ENCODE measurements at places on chromosomes 4 and X.

DNA sequence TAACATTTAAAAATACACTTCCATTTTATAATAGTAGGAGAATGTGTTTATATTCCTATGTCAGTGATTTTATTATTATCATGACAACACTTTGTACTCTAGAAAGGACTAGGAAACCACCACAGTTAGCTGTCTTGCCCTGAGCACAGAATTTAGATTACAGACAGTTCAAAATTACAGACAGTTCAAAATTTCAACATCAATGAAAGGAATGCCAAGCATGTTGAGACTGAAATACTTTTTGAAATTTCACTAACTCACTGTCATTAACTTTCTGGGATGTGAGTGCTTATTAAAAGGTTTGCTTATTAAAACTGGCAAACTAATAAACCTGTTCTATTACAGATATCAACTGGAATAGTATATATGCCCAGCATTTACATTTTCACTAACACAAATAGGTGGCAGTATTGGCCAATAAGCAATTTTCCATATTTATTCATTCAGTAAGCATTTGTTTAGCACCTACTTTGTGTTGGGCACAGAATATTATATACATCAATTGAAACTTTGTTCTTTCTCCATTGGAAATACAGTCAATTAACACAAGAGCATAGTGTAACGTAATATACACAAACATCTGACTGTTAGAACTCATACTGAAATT lies 179.4 kb downstream of the FBXW7 start:
- no peak for DNase-seq

DNA sequence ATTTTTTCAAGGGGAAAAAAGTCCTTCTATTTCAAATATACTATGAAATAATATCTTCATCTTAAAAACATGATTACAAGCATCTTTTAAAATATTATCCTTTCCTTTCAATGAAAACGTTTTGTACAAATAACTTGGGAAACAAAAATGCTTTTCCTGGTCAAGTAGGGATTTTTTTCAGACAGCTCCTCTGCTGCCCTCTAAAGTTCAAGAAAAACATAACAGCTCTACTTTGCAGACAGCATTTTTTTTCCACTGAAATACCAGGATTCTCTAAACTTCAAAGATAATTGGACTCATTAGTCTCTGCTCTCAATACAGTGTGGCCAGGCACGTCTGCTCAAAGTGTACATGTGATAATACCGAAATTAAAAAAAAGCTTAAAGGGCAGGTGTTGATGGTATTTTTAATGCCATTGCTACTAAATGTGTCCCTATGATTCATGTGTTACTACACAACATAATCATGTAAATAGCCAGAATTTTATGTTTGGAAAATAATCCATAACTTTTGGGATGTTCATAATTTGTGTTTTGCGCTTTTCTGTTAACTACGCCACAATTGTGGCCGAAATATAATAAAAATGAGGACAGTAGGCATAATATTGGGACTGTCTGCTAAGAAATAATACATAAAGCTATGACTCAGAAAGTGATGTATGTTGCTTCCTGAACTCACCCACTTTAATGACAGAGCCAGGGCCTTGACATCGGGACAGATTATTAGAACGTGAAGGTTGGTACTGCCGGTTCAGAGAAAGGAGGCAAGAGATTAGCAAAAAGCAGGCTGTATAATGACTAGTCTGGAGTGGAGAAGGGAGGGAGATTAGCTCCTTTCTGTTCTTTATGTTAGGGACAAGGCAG lies 478.9 kb downstream of the KCNIP4 start:
- DNase-seq, result no peak

DNA sequence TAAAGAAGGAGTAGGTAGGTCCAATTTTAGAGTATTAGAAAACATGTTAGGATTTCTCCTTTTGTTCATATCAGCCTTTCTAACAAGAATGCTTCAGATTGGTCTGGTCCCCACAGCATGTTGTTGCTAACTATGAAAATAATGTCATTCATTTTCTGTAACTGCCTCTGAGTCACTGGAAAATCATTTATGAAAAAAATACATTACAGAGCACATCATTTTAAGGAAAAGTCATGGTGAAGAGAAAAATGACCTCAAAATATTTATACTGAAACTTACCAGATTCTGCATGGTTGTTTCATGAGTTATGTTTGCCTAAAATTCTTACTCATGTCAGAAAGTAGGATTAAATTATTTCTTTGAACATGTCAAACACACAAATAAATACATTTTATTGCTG lies 35.2 kb downstream of the DTHD1 start:
- DNase-seq, result no peak

DNA sequence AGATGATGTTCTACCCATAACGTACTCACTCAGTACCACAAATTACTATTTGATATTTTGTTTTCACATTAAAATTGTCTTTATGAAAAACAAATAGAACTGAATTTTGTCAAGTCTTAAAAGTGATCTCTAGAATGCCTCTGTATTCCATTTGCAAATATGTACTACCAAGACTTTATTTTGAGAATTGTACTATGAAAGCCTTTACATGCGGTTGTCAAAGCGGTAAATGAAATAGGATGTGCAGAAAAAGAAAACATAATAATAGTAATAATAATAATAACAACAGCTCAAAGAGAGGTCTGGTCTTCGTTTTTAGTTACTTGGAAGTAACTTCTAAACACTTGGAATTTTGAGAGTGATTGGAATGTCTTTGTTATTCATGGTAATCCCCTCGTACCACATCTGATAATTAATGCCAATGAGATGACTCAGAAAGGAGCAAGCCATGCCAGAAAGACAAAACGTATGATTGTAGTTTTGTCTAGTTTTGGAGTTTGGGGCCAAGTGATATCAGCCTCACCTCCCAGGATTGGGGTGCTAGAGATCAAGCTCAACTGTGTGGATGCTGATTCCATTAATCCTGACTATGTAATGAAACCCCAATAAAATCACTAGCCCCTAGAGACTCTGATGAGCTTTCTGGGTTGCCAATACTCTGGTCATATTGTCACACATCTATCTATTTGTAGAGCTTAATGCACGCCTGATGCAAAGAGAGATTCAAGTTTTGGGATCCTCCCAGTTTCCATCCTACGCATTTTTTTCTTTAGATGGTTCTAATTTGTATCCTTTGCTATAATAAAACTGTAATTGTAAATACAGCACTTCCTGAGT lies 20.2 kb upstream of the CTSO start:
- DNase-seq, result no peak

GRCh38 chr4:25113915-25114904 lies 46.0 kb downstream of the SEPSECS start:
- no peak for DNase-seq

DNA sequence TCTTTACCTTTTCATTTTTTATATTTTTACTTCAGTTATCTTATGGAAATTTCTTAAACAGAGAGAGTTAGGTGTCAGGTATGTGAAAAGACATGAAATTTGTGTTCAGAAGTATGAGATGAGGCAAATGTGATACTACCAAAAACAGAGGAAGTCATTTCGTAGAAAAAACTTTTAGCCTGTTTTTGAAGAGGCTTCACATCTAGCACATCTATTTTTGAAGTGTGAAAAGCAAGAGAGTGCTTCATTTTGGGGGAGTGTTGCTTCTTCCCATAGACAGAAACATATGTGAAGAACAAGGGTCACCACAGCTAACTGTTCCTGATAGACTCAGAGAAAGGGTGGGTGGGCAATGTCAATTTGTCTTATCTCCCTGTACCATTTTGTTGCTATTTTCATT lies 125.3 kb downstream of the TET2 start:
- DNase-seq, result no peak

- DNase-seq, result no peak
Observed at GRCh38 chr4:121358473-121358872, 22.3 kb downstream of the QRFPR start.

- DNase-seq, result no peak
Observed at GRCh38 chrX:65608026-65608425, 59.4 kb upstream of the MSN start.

DNA sequence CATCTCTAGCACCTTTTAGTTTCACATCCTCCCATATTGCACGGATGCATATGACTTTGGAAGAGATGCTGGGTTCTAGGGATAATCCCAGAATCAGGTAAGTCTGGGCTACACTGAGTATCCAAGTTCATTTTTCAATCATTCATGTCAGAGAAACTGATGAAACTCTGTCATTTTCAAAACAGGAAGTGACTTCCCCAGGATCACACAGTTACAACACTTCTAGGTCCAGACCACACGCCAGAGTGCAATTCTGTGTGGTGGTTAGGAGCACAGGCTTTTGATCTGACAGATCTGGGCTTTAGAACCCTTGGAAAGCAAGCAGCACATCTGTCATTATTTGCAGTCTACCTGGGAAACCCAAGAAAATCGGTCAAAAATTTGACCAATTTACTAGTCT lies 52.1 kb upstream of the CDKN2AIP start:
- DNase-seq, result no peak

- no peak for DNase-seq
Observed at GRCh38 chr4:42122237-42122636, 30.2 kb downstream of the BEND4 start.

GRCh38 chrX:18927558-18927957 lies 56.4 kb downstream of the PHKA2 start:
- no peak for DNase-seq

Data from WTC11 (cell line).